H1 (cell line): ENCODE measurements at places on chromosomes 1 and 21.

- no peaks in the 10 kb centered on the region for H3K4me1 ChIP-seq
- no peak overlapping the region for H3K4me3 ChIP-seq
- H3K27ac ChIP-seq = no peak overlapping the region
- H3K36me3 ChIP-seq = no peaks in the 10 kb centered on the region
- DNase-seq = no peak
These were observed 4.0 kb downstream of the CLCA1 start for GRCh38 chr1:86472767-86473166.

- no peak for DNase-seq
- H3K4me3 ChIP-seq = peak overlapping the region; percentile 43
- H3K4me1 ChIP-seq = peaks cover 7% of the 10 kb centered on the region
- H3K36me3 ChIP-seq = no peaks in the 10 kb centered on the region
- H3K27me3 ChIP-seq = peaks cover 29% of the 10 kb centered on the region
- H3K27ac ChIP-seq = no peak overlapping the region
These were observed 49.7 kb downstream of the RASSF5 start for GRCh38 chr1:206556750-206557635.

DNA sequence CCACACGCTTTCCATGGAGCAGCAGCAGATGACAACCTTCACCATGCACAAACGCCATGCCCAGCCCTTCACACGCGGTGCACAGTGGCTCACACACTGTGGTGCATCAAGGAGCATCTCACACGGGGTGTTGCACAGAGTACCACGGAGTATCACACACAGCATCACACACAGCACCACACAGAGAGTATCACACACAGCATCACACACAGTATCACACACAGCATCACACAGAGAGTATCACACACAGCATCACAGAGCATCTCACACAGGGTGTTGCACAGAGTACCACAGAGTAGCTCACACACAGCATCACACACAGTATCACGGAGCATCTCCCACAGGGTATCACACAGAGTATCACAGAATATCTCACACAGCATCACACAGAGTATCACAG is 122.2 kb upstream of the RAB4A start:
- peaks cover 17% of the 10 kb centered on the region for H3K4me1 ChIP-seq
- no peak overlapping the region; the same call in 1 of the 2 replicates for H3K27ac ChIP-seq
- no peaks in the 10 kb centered on the region for H3K36me3 ChIP-seq
- H3K27me3 ChIP-seq = peaks cover 3% of the 10 kb centered on the region; the same call in 1 of the 2 replicates

DNA sequence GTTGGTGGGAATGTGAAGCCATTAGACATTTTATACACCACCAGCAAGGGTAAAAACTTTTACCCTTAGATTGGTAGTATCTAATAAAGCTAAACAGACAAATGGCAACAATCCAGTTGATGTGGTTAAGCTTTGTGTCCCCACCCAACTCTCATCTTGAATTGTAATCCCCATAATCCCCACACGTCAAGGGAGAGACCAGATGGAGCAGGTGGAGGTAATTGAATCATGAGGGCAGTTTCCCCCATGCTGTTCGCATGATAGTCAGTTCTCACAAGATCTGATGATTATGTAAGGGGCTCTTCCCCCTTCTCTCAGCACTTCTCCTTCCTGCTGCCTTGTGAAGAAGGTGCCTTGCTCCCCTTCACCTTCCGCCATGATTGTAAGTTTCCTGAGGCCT is 602.3 kb downstream of the NUF2 start:
- no peaks in the 10 kb centered on the region for H3K4me1 ChIP-seq
- no peaks in the 10 kb centered on the region for H3K27me3 ChIP-seq
- DNase-seq = no peak
- no peak overlapping the region for H3K4me3 ChIP-seq
- H3K36me3 ChIP-seq = no peaks in the 10 kb centered on the region

GRCh38 chr1:24321697-24322469 is 2.7 kb downstream of the GRHL3 start:
- peak overlapping the region; percentile 45 for H3K4me3 ChIP-seq
- H3K36me3 ChIP-seq = no peaks in the 10 kb centered on the region
- peaks cover 42% of the 10 kb centered on the region for H3K27me3 ChIP-seq
- peaks cover 13% of the 10 kb centered on the region for H3K4me1 ChIP-seq
- H3K27ac ChIP-seq = no peak overlapping the region

DNA sequence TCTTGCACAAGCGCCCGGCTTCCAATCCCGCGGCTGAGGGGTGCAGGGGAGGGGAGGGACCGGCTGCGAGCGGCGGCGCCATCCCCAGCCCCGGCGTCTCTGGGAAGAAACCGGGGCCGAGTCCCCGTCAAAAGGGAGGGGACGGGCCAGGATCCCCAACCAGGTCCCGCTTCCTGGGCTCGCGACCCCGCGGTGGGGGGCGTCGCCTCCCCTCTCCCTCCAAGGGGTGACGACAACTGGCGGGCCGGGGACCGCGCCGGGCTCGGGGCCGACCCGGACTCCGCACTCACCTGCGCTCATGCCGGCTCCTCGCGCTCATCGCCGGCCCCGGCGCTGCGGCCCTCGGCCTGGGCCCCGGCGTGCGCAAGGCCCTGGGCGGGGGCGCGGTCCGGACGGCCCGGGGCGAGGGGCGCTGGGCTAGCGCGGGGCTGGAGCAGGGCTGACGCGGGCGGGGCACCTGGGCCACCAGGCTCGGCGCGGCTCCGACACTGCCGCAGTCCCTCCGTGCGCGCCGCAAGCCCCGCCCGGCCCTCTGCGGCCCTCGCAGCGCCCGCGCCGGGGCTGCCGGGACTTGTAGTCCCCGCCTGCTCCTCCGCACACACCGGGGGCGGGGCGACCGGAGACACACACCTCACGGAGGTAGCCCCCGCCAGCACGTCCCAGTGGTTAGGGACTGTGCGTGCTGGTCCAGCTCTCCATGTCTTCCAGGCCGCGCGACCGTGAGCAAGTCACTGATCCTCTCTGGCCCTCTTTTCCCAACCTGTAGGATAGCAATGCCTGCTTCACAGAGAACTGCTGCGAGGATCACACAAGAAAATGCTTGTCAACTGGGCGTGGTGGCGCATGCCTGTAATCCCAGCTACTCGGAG is at the start of gene ATP13A2:
Gene ATP13A2, minus strand, starts transcription at position 490 of the 869 bp plus-strand sequence. Its CDS starts 190 bp downstream, at position 300.
- peak; percentile 77 for DNase-seq
- H3K4me3 ChIP-seq = peak within 1 kb of the TSS; percentile 58
- no peaks in the 10 kb centered on the region for H3K36me3 ChIP-seq

DNA sequence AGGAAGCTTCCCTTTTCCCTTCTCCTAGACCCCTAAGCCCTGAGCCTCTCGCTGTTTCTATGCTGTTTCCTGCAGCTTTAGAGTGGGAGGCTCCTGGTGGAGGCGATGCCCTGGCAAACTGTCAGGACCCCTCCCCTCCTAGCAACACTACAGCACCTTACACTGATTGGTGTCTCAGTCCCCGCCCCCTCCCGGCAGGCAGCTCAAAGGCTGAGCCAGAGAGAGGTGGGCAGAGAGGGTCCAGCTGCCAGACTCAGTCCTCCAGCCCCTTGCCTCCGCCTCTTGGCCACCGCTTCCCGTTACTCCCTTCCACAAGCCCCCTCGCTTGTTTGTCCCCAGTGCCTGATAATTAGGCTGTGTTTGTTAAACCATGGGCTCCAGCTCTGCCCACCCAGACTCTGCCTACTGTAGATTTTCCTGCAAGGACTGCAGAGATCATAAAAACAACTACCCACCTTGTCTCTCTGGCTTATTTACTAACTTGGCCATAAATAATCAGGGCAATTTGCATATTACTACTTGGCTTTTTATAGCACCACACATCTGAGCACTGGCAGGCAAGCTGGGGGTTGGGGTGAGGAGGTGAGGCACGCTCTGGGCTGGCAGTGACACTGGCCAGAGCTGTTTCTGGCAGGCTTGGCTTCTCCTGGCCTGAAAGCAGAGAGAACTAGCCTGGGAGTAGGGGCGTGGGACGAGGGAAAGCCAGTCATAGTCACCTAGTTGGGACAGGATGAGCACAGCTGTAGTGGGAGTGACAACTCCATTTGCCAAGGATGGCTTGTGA is 107.5 kb downstream of the CSMD2 start:
- H3K27me3 ChIP-seq = no peaks in the 10 kb centered on the region
- no peak for DNase-seq
- H3K27ac ChIP-seq = no peak overlapping the region
- H3K4me3 ChIP-seq = no peak overlapping the region
